ENCODE measurements at places on chromosomes 12 and 14. TPM values are rescaled to one million over a fixed set of nuclear protein-coding genes. Genes with fewer than 3 reads are reported as not detected.

DNA sequence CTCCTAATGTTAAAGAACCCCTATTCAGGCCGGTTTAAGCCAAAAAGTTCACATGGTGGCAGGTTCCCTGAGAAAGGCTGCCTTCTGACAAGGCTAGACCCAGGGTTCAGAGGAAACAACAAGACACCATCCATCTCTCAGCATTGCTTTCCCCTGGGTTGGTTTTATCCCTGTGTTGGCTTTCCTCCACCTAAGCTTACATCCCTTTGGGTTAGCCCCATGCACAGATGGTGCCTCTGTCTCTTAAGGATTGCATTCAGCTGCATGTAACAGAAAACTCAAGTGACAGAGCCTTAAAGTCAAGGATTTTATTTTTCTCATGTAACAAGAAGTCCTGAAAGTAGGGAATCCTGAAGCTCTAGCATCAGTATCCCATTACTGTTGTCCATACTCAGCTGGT, 42.8 kb upstream of the RIN3 start:
- H3K4me1 ChIP-seq: peaks cover 13% of the 10 kb centered on the region

DNA sequence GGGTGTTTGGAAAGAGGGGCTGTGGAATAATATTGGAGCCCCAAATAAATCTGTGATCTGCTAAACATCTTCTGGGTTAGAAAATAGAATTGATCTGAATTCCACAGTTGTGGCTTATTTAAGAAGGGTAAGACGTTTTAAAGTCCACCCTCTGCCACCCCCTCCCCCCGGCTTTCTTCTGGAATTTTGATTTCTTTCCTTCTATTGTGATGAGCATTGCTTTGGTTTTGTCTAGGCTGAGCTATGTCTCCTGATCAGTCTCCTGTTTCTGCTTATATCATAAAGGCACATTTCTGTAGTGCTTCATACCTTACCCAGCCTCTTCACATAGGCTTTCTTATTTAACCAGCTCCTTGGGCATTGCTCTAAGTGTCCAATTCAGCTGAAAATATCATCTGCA, 77.3 kb upstream of the SLC38A2 start:
- no peak for DNase-seq
- no peaks in the 10 kb centered on the region for H3K27me3 ChIP-seq

DNA sequence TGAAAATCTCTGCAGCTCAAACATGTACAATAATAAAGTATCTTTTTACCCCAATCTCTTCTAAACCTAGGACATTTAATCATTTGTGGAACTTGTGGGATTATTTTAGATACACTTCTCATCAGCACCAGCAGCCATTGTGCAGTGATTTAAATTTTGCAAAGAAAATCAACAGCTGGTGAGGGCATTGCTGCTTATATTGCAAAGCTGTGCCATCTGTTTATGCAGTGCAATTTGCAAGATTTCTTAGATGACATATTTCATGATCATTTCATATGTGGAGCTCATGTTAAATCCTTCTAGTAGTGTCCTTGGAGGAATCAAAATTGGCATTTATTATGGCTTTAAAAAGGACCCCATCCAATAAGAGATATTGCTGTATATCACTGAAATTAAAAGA, 320.7 kb downstream of the BTG1 start:
- no peak overlapping the region for H3K4me3 ChIP-seq

Gene P2RX2
- total RNA-seq: not detected

- no peak for DNase-seq
- H3K27me3 ChIP-seq: no peaks in the 10 kb centered on the region
- H3K4me3 ChIP-seq: no peak overlapping the region
- H3K36me3 ChIP-seq: no peaks in the 10 kb centered on the region
- H3K4me1 ChIP-seq: no peaks in the 10 kb centered on the region
Observed at GRCh38 chr12:111256629-111257434, 112.1 kb downstream of the PHETA1 start.

DNA sequence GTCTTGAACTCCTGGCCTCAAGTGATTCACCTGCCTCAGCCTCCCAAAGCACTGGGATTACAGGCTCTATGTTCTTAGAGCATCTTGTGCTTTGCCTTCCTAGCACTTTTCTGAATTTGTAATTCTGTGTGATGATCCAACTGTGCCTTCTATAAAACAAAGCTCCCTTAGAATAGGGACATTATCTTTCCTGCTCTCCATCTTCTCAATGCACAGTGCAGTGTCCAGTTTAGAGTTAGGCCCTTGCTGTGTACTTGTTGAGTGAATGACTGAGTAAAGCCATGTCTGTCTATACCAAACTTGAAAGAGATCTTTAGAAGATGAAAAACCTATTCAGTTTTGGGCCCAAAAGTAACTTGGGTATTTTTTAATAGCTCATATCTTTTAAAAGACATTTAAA, 5.2 kb downstream of the WDR20 start:
- no peak for DNase-seq
- no peak overlapping the region for H3K4me3 ChIP-seq
- H3K4me1 ChIP-seq: peaks cover 41% of the 10 kb centered on the region
- H3K27me3 ChIP-seq: no peaks in the 10 kb centered on the region
- H3K36me3 ChIP-seq: peaks cover 1% of the 10 kb centered on the region

- H3K4me3 ChIP-seq: no peak overlapping the region
- peaks cover 17% of the 10 kb centered on the region for H3K36me3 ChIP-seq
- no peak for DNase-seq
- no peak overlapping the region for H3K27ac ChIP-seq
Observed at GRCh38 chr12:119869720-119870119, 7.4 kb downstream of the CIT start.

Gene VRTN
- not detected for total RNA-seq

- peak overlapping the region; percentile 82 for H3K4me3 ChIP-seq
- H3K4me1 ChIP-seq: peaks cover 43% of the 10 kb centered on the region
- H3K27ac ChIP-seq: peak overlapping the region; percentile 84
- peaks cover 2% of the 10 kb centered on the region for H3K36me3 ChIP-seq
Observed at GRCh38 chr12:94100211-94100627, 48.2 kb upstream of the PLXNC1 start.

DNA sequence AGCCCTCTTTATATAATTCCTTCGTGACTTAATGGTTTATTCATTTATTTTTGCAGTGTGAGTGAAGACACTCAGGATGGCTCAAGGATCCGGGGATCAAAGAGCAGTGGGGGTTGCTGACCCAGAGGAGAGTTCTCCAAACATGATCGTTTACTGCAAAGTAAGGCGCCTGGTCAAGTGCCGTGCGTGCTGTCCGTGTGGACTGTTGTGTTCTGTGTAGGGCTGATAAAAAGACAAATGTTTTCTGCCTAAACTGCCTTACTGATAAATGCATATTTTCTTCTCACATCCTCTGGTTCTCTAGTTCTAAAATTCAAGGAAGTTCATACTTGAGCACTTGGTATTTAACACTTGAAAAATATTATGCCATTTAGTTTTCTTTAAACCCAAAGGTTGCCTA, 32.5 kb downstream of the RGS6 start:
- no peak overlapping the region for H3K27ac ChIP-seq
- peaks cover 38% of the 10 kb centered on the region for H3K27me3 ChIP-seq
- no peak overlapping the region for H3K4me3 ChIP-seq
- no peak for DNase-seq

DNA sequence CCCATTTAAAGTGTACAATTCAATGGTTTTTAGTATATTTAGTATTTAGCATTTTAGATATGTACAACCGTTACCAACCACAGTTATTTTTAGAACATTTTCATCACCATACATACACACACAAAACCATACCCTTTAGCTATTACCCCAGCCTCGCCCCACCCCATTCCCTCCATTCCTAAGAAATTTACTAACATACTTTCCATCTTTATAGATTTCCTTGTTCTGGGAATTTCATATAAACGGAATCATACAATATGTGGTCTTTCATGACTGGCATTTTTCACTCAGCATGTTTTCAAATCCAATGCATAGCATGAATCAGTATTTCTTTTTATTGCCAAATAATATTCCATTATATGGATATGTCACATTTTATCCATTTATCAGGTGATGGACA, 101.5 kb downstream of the TAOK3 start:
- no peak for DNase-seq
- H3K27me3 ChIP-seq: no peaks in the 10 kb centered on the region
- no peaks in the 10 kb centered on the region for H3K36me3 ChIP-seq
- peaks cover 14% of the 10 kb centered on the region for H3K4me1 ChIP-seq

GRCh38 chr12:25186788-25187402, 8.1 kb downstream of the DNAI7 start:
- H3K36me3 ChIP-seq: no peaks in the 10 kb centered on the region
- H3K27me3 ChIP-seq: no peaks in the 10 kb centered on the region
- peak overlapping the region; percentile 70 for H3K27ac ChIP-seq

- no peaks in the 10 kb centered on the region for H3K36me3 ChIP-seq
- no peak overlapping the region for H3K27ac ChIP-seq
- no peak for DNase-seq
- H3K4me1 ChIP-seq: no peaks in the 10 kb centered on the region
Observed at GRCh38 chr14:29759521-29760340, 167.9 kb downstream of the PRKD1 start.

DNA sequence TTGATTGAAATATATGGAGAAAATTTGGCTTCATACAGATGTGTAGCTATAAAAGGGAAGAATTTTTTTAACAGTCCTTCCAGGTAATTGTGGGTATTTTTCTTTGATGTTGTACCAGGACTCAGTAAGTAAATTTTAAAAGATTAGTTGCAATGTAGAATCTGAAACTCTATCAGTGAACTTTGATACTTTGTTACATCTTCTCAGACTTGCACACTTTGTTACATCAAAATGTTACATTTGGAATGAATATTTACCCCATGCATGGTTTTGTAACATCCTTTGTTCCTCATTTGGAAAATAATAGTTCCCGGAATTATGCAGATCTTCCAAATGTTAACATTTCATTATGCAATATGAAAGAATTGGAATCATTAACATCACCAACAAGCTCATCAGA, 13.8 kb downstream of the MTHFD1 start:
- no peak for DNase-seq
- no peak overlapping the region for H3K27ac ChIP-seq
- H3K4me1 ChIP-seq: peaks cover 7% of the 10 kb centered on the region
- H3K4me3 ChIP-seq: no peak overlapping the region

Gene CLEC9A
- not detected for total RNA-seq

DNA sequence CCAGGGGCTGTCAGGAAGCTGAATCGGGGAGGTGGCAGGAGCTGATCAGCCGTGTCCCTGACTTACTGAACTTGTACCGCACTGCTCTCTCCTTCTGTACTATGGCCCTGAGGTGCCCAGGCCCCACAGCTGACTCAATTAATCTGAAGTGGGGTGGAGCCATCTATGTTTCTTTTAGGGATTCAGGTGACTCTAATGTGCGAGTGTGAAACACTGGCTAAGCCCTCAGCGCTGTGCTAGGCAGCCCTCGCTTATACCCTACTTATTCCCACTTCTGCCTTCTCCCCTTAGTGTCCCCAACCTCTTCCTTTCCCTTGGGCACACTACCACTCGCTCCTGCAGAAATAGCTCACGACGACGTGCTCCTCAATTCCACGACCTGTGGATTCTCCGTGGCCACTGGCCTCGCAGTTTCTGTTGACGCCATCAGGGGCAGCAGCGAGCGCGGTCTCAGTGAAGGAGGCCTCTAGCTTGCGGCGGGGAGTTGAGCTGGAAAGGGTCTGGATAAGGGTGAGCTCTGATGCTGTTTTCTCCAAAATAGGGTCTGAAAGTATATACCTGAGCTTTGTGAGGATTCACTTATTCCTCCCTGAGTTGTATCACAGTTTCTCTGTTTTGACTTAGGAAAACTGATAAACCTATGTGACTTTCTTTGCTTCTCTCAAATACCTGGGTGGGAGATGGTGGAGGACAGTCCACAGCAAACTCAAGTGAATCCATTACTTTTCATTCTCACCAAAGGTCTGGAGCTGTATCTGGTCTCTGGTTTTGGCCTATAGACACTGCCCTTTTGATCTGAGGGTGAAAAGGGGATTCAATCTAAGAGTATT, 167.6 kb downstream of the SLC41A2 start:
- no peak overlapping the region for H3K27ac ChIP-seq
- H3K4me1 ChIP-seq: peaks cover 6% of the 10 kb centered on the region
- no peaks in the 10 kb centered on the region for H3K36me3 ChIP-seq
- no peak overlapping the region for H3K4me3 ChIP-seq
- H3K27me3 ChIP-seq: peaks cover 7% of the 10 kb centered on the region

GRCh38 chr12:118311666-118312065, 61.0 kb downstream of the TAOK3 start:
- H3K27me3 ChIP-seq: no peaks in the 10 kb centered on the region
- H3K27ac ChIP-seq: peak overlapping the region; percentile 38
- no peak for DNase-seq
- H3K4me3 ChIP-seq: peak overlapping the region; percentile 40
- H3K4me1 ChIP-seq: peaks cover 49% of the 10 kb centered on the region

DNA sequence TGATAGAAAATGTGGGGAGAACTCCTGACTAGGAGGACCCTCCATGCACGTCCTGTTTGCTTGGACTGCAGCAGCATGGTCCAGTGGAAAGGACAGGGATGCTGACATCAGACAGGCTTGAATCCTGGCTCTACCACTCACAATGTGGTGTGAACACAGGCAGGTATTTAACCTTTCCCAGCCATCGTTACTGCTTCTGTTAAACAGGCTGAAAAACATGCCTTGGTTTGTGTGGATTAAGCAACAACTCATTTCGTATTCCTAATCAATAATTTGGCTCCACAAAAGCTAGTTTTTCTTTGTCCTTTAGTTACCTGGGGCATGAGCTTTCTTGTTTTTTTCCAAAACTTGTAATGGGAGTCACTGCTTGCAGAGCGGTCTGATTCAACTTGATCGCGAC, 41.0 kb downstream of the APPL2 start:
- DNase-seq: no peak
- H3K36me3 ChIP-seq: peaks cover 2% of the 10 kb centered on the region
- H3K27ac ChIP-seq: no peak overlapping the region

Measured in activated T-cell treated with anti-CD3 and anti-CD28 coated beads, Interleukin-2, amount 50 U/mL, for 72 hours (primary cell).